ENCODE measurements at places on chromosomes 1 and 21.

GRCh38 chr1:229162825-229163515 is 107.9 kb upstream of the RAB4A start:
- DNase-seq: no peak

DNA sequence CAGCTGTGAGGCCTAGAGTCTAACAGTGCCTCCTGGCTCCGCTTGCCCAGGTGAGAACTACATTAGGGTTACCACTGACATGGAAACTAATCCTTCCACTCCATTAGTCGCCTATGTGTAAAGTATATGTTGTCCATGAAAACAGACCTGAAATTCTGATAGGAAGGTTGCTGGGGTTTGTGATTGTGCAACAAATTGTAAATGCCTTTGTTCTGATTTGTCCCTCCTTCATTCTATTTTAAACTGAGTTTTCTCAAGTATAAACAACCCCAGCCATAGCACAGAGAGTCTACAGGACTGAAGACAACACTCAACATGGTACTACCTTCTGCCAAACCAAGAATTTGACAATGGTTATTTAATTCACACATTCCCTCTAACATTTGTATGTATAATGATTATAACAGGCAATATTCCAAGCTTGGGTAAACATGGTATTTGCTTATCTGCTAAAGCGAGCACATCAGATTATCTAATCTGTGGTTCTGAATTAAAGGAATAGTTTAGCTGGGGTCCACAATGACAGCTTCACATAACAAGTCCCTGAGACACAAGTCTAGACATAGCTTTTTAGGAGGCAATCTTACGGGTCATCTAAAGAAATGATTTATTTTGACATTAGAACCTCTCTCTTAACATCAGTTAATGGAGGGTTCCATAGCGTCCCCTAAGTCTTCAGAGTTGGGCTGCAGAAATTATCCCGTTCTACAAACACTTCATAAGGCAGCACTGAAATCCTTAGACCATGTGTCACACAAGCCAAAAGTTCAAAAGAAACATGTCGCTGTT is 633.0 kb downstream of the SMYD3 start:
- no peak for DNase-seq

DNA sequence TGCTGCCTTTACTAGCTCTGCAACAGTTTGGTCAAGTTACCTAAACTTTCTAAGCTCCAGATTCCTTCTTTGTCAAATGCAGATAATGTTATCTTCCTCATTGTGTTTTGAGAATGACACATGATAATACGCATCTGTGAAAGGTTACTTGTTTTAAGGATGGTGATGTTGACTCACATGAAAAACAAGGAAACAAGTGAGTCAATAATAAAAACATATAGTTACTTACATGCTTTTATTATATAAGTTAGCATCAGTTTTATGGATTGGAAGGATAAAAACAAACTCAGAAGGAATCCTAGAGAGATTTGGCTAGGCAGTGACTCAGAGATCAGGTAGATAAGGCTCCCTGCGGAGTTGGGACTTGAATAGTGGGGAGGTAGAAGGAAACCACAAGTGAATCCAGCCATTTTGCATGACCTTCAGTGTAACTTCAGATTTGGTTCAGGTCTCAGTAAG is 144.6 kb downstream of the LMO4 start:
- DNase-seq: no peak

GRCh38 chr1:119103764-119104163 is 36.7 kb downstream of the WARS2 start:
- no peak for DNase-seq

DNA sequence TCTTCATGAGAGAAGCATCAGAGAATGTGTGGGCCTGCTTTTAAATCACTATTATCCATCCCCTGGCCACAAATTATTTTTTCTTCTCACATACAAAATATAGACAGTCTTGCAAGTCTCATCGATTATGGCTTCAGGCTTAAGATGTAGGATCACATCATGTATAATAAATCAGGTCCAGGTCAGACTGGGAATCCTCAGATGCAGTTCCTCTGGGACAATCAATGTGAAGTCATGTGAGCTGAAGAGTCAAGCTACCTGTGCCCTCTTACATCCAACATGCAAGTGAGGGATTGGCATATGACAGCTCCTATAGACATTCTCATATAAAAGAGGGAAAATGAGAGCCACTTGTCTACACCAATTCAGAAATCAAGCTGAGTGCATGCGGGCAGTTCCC is 631.8 kb downstream of the PTPRU start:
- no peak for DNase-seq

- DNase-seq: no peak
These were observed 128.1 kb upstream of the CTTNBP2NL start for GRCh38 chr1:112267929-112268328.

- no peak for DNase-seq
These were observed 3.7 kb downstream of the AURKAIP1 start for GRCh38 chr1:1371364-1371745.

- DNase-seq: no peak
These were observed 2.5 kb downstream of the C1orf167 start for GRCh38 chr1:11764519-11764918.

DNA sequence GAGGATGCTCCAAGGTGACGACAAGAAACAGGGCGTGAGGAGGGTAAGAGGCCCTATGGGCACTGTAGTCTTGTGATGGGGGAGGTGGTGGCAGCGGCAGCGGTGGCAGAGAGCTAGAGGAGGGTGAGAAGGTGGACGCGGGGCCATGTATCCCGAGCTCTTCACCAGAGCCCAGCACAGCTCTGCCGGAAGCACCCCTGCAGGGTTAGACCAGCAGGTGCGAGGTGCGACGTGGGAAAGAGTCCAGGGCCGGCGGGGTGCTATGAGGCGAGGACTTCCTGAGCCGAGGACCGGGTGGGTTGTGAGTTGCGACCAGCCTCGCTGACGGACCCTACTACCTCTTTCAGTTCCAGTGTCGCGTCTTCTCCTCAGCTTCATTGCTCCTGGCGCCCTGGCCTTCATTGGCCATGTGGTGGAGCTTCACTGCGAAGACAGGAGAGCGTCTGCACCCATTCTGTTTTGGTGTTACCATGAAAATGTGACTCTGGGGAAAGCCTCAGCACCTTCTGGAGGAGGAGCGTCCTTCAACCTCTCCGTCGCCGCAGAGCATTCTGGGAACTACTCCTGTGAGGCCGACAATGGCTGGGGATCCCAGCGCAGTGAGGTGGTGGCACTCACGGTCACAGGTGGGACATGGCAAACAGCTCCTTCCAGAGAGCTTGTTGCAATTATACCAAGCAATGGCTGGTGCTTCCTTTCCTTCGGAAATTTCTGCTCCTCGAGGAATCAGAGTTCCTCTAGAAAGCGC is 67.9 kb upstream of the KIRREL1 start:
- no peak for DNase-seq

DNA sequence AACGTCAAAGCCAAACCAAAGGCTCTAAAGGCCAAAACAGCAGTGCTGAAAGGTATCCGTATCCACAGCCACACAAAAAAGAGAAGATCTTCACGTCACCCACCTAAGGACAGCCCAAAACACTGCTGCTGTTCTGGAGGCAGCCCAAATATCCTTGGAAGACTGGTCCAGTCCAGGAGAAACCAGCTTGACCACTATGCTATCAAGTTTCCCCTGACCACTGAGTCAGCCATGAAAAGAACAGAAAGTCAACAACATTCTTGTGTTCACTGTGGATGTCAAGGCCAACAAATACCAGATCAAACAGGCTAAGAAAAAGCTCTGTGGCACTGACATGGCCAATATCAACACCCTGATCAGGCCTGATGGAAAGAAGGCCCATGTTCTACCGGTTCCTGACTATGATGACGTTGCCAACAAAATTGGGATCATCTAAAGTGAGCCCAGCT is 32.1 kb downstream of the ARID4B start:
- no peak for DNase-seq

DNA sequence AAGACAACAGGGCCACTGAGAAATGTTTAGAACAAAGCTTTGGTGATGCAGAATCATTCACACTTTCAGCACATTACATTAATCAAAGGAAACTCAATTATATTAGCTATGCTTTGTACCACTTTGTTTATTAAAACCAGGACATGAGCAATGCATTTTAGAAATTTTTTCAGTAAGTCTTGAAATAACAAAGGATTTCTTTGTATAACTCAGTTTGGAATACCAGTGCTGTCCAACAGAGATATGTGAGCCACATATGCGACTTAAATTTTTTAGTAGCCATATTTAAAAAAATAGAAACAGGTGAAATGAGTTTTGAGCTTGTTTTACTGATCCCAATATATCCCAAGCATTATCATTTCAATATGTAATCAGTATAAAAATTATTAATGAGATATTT is 18.8 kb upstream of the F3 start:
- DNase-seq: no peak

DNA sequence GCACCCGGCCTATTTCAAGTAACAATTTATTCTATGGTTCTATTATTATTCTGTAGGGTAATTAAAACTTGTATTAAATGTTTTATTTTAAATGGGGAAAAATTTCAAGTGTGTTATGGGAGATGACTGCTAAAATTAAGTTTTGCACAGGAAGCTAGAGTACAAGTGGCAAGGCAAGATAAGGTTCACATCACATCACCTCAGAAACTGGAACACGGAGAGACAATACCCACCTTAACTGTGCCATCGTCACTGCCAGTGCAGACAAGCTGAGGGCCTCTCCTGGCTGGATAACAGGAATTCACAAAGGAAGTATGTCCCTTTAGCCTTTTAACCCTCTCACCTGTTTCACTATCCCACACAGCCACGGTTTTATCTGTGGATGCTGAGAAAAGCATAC is 7.6 kb downstream of the SNRNP40 start:
- DNase-seq: no peak

DNA sequence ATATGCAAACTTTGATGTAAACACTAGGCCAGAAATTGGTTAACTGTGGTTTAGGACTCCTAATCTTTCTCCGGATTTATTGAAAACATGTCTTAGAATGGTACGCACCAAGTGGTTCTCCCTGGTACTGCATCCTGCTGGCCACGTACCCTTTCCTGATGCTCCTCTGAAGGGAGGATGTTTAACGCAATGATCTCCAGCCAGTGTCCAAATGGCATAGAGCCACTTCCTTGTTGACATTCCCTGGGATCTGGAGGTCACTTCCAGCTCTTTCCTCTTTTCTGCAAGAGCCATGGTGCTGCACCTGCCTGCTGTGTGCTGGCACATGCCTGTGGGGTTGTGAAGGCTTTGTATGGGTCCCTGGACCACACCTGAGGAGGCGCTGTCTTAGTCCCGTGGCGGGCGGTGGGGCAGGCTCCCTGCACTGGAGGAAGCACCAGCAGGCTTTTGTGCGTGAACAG is 53.9 kb downstream of the GALNT2 start:
- no peak for DNase-seq

GRCh38 chr1:33018112-33018511 is 18.6 kb downstream of the AK2 start:
- DNase-seq: no peak

DNA sequence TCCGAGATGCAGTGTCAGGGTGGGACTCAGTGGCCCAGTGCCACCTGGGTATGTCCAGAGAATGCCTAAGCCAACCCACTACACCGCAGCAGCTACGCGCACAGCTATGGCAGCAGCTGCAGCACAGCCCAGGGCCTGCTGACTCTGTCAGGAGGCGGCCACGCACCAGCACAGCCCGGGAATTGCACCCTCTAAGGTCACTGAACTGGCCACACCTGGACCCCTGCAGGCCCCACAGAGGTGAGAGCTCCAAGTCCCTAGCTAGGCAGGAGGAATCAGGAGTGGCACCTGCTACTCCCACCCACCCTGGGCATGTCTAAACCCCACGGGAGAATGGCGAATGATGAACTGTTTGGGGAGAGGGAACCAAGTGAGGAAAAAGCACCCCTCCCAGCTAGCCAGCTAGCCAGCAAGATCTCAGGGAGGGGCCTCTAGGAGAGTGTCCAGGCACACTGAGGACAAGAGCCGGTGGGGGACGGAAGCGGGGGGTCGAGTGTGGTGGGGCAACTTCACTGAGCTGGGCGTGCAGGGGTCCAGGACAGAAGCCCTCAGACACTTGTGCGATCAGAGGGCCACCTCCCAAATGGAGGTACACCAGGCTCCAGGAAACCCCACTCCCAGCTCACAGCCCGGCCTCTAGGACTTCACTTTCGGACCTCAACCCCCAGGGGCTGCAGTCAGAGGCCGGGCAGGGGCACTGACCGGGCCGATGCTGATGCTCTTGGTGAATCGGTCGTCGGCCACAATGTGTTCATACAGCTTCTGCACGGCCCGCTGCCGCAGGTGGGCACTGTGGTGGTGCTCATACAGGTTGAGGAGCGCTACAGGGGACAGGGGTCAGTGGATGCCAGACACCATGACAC is 13.9 kb downstream of the LSS start:
- DNase-seq: no peak

DNA sequence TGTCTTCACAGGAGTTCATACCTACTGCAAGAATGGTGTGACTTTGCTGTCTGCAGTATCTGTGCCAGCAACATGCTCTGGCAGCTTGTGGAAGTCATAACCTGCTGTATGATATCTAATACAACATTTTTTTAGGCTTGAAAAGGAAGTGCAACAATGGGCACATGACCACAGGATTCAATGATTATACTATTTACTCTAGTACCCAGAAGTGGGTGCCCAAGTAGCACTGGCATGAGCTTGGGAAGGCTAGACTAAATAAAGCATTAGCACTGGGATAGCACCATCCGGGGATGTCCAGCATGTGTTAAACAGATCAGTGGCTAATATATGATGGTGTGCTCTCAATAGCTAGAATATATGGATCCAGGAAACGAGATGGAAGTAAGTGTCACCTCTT is 98.6 kb upstream of the PDE4B start:
- no peak for DNase-seq

DNA sequence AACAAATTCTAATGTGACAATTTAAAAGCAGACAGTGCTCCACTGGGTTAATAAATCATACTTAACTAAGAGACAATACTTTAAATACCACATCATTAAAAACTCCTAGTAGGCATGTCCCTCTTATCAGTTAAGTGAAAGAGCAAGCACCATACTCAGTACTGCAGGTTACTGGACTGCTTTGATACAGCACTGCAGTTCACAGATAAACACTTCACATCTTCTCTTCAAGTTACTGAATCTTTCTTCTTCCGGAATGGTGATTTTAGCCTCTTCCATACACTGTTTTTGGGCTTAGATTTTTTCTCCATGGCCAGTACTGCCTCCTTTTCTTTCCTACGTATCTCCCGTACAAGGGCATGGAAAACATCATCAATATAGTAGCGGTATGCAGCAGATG is 11.0 kb downstream of the RIT1 start:
- DNase-seq: no peak

GRCh38 chr1:54488779-54489626 is 59.0 kb upstream of the ACOT11 start:
- DNase-seq: peak; percentile 93

DNA sequence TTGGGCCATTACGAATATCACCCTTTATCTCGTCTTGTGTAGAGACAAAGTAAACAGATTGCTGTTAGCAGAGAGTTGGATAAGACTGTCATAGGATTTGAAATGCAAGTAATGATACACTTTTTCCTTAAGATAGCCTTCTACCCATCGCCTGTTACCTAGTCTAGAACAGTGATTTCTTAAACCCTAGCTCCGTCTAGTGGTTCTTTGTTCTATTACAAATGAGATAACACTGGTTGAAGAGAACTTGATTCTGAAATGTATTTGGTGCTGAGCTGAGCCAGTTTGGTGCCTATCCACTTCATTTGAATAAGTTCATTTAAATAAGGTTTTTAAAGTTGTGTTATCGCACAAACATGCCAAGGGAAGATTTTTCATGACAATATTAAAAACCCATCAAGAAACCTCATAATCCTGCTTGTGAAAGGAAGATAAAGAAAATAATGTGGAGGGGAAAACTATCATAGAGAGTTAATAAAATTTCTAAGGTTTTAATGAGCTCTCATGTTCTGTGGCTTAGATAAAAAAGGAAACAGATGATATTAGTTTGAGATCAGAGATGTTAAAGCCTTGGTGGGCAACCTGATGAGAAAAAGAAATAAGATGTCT is 1.5 kb upstream of the KCNH1 start:
- no peak for DNase-seq

- no peak for DNase-seq
These were observed 49.6 kb downstream of the EDN2 start for GRCh38 chr1:41434748-41435449.

Data from GM12892 (cell line).